ENCODE measurements at places on chromosomes 16 and 17. TPM values are rescaled to one million over a fixed set of nuclear protein-coding genes. Genes with fewer than 3 reads are reported as not detected.

DNA sequence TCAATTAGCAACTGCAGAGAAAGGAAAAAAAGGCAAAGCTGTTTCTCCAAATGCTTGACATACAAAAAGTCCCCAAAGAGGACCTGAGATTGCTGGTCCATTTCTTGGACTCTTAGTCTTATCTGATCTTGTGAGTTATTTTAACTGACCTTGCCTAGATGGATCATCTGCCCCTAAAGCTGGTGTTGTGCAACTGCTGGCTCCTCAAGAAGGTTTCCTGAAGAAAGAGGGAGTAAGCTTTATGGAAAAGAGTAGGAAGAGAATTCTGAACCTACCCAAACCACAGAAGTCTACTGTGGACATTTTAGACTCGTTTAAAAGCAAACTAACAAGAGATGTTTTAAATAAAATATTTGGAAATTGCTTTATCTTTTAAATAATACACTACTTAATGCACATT is 140.0 kb upstream of the HS3ST3A1 start:
- no peak for DNase-seq

DNA sequence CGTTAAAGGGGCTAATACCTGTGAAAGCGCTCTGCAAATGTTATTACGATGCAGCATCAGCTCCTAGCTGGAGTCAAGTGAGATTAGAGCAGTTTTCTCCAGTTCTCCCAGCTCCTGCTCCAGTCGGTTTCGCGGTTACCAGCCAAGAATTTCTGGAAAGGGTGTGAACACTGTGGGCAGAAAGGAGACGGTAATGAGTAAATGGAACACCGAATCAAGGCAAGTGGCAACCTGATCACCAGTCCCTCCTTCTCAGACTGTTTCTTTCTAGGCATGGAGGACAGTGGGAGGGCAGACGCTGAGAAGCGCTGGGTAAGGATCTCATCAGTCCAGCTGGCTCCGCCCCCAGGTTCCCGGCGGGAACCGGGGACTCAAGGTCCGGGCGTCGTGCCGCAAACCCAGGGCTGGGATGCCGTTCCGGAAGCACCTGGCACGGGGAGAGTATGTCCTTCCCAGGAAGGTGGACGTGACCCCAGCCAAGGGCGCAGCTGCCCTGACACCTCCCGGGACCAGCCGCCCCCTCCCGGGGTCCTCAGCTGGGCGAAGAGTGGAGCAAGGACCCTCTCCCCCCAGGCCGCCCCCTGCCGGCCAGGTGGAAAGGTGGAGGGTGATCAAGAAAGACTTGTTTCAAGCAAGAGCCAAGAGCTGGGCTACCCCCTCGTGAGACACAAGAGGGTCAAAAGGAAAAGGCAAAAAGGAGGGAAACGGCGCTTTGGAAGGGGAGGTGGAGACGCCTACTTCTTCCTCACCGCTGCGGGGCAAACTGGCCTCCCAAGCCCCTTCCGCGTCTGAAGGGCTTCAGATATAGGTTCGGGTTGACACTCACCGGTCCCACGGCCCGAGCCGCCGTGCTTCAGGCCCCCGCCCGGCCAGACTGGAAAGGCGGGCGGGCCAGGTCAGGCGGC is 481 bp downstream of the MYO19 start:
- peak; percentile 90 for DNase-seq

DNA sequence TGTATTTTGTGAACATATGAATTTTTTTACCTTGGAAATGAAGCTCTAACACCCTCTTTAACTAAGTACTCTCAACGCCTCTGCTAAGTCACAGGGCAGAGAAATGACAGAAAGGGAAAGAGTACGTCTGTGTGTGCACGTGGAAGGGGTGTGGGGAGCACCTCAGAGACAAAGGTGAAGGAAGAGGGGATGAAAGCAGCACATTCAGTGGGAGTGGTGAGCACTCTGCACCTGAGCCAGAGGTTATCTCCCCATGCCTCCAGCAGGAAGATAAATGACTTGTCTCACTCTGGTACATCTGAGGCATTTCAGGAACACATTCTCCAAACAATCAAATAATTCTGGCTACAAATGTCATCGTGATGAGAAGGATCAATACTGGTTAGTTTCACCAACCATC is 15.0 kb downstream of the GNA13 start:
- DNase-seq: no peak

- peak; percentile 93 for DNase-seq
These were observed at the start of gene RTN4RL1 for GRCh38 chr17:2025220-2025621. TSS of gene RTN4RL1 (minus strand) at chr17:2025334. CDS start at chr17:2024865, 469 bp downstream.

- no peak for DNase-seq
These were observed 16.3 kb upstream of the MYO15B start for GRCh38 chr17:75571197-75571884.

DNA sequence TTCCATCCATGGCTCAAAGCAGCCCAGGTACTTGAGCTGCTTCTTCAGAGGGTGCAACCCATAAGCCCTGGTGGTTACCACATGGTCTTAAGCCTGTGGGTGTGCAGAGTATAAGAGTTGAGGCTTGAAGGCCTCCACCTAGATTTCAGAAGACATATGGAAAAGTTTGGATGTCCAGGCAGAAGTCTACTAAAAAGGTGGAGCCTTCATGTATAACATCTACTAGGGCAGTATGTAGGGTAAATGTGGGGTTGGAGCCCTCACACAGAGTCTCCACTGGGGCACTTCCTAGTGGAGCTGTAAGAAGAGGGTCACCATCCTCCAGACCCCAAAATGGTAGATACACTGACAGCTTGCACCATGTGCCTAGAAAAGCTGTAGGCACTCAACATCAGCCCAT is 120.9 kb downstream of the HS3ST3A1 start:
- DNase-seq: no peak

- DNase-seq: no peak
These were observed 918 bp upstream of the MRM1 start for GRCh38 chr17:36600465-36600864.

GRCh38 chr16:67242138-67242730 is 5.0 kb downstream of the FHOD1 start:
- no peak for DNase-seq

- no peak for DNase-seq
These were observed 28.3 kb downstream of the TTC19 start for GRCh38 chr17:16027708-16028584.

GRCh38 chr16:15899538-15900100 is 11.2 kb upstream of the CEP20 start:
- DNase-seq: no peak

DNA sequence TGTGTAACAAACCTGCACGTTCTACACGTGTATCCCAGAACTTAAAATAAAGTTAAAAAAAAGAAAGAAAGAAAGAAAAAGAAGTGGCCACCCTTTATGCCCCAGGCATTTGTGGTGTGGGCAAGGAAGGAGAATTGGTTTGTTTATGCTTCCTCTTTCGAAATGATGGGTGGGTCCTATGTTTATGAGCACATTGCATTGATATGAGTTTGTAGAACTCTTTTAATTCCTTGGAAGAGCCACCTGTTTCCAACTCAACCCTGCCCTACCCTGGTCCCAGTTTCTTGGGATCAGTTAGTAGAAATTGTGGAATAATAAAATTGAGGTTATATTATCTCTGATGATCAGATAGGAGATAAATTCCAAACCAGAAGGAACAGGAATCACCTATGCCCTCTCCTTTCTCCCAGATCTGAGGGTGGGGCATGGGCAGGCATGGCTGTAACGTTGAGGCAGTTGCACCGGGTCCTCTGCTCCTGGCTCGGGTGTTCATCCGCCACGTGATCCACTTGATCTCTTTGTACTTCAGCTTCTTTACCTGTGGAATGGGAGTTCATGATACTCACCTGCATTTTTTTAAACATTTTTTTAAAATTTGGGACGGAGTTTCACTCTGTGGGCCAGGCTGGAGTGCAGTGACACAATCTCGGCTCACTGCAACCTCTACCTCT is 15.9 kb downstream of the CHAD start:
- no peak for DNase-seq

GALR2 gene
- total RNA-seq: 1.8 TPM

NDRG4 gene
- 27.6 TPM for total RNA-seq

IGSF6 gene
- not detected for total RNA-seq

C16orf89 gene
- 4.1 TPM for total RNA-seq

KREMEN2 gene
- 20.9 TPM for total RNA-seq

CHD9NB gene
- total RNA-seq: 2.0 TPM

GJC1 gene
- 32.7 TPM for total RNA-seq

HID1 gene
- total RNA-seq: 2.1 TPM

PLEKHH3 gene
- 47.2 TPM for total RNA-seq

Measured in H7 (cell line).